Activated naive CD8-positive, alpha-beta T cell treated with anti-CD3 and anti-CD28 coated beads, Interleukin-2, amount 50 U/mL, for 24 hours (primary cell): ENCODE measurements at places on chromosomes 7 and 10.

DNA sequence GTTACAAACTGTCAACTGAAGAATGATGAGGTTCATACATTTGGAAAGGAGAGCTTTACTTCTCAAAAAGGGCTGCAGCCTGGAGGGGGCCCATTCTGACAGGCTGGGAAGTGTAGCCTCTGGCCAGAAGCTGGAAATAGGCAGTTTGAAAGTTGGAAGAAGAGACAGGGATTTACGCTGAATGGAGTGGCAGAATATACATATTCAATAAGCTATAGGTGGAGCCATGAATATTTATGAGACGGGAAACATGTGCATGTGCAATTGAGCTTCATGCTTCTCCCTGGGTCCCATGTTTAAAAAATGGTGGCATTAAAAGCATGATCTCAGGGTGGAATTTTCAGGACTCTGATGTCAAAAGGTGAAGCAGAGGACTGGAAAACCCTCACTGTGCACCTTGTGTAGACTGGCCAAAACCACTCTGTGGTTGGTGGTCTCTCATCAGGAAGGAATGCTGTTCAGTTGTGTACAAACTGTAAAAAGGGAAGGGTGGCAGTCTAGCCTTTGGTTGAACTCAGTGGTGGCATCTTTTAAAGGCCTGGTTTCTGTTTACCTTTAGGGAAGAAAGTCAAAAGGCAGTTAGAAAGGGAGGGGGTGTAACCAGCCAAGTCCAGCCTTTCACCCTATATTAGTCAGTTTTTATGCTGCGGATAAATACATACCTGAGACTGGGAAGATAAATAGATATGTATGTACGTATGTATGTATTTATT lies 7.2 kb upstream of the ACTR3B start:
- no peaks in the 10 kb centered on the region for H3K4me1 ChIP-seq
- no peak for DNase-seq
- H3K36me3 ChIP-seq: no peaks in the 10 kb centered on the region

- no peak for DNase-seq
- H3K36me3 ChIP-seq: peaks cover 3% of the 10 kb centered on the region
- peaks cover 37% of the 10 kb centered on the region for H3K4me1 ChIP-seq
- H3K27me3 ChIP-seq: peaks cover 15% of the 10 kb centered on the region
These were observed 2.6 kb downstream of the IMPDH1 start for GRCh38 chr7:128407233-128407589.

DNA sequence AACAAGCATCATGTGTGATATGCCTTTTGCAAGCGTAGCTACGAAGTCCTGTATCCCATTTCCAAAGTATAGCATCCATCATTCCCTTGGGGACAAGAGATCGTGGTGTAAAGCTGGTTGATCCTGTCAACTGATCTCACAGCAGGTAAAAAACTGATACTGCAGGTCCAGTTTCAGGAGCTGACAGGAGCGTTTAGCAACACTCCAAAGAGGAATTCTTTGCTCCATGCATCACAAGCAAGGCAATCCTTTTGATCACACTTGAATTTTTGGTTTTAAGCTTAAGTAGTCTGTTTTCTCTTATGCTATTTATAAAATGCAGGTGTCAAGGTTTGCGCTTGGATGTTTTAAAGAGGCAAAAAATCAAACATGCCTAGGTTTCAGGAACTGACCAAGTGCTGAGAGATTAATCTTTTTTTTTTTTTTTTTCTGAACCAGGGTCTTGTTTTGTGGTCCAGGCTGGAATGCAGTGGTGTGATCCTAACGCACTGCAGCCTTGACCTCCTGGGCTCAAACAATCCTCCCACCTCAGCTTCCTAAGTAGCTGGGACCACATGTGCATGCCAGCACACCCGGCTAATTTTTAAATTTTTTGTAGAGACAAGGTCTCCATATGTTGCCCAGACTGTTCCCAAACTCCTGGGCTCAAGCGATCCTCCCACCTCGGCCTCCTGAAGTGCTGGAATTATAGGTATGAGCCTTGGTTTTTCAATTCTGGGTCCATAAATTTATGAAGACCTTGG lies 1.8 kb upstream of the ZDHHC4 start:
- no peak overlapping the region for H3K27ac ChIP-seq
- DNase-seq: no peak
- no peaks in the 10 kb centered on the region for H3K27me3 ChIP-seq
- H3K4me1 ChIP-seq: peaks cover 13% of the 10 kb centered on the region
- peak overlapping the region; percentile 83 for H3K4me3 ChIP-seq

DNA sequence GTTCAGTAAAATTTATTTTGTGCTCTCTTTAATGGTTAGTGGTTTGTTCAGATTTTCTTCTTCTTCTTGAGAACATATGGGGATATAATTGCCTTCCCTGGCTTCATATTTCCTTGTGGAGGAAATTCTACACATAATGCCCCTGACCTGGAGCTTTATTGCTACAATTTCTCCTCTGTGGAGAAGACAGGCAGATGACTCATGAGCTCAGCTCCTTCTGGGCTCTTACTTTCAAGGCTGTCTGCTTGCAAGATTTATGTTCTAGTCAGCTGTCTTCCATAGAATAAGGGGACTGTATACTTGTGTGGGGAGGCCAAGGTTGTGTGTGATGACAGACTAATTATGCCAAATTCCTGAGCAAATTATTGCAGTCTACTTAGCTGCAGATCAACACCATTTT lies 1.6 kb downstream of the LRRD1 start:
- no peaks in the 10 kb centered on the region for H3K36me3 ChIP-seq
- DNase-seq: no peak
- H3K4me3 ChIP-seq: no peak overlapping the region
- peaks cover 22% of the 10 kb centered on the region for H3K27me3 ChIP-seq
- peaks cover 6% of the 10 kb centered on the region for H3K4me1 ChIP-seq

DNA sequence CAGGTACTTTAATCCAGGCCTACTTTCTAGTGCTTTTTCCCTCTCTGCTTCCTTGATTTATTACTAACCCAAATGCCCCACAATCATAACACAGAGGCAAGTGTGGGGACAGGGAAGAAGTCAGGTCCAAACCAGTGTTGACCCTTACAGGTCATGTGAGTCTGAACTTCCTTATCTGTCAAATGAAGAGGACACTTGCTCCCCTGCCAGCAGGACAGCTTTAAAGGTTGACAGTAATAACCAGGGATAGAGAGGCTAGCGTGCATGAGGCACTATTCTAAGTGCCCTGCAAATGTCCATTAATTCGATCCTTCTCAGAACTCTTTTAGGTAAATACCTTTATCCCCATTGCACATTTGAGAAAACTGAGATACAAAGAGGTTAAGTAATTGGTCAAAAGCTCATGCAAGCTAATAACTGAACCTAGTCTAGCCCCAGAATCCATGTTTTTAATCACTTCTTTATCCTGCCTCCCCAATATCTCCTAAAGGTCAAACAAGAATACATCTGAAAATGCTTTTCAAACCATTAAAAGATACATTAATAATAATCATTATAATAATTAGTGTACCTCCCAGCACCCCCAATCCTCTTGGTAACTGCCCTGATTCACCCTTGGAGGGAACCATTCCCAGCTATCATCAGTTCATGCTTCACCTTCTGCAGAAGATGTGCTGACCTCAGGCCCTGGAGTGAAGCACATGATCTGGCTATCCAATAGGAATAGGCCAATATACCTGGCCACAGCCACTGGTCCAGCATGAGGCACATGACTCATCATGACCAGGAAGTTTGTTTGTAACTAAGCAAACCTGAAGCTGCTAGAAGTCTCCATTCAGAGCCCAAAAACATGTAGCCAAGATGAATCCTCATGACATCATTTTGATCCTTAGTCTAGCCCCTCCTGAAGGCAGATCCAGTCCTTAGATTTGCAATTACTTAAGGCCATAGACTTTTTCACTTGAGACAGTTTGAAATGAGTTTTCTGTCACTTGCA lies 40.7 kb downstream of the SGMS1 start:
- no peak for DNase-seq
- H3K27ac ChIP-seq: no peak overlapping the region
- H3K4me3 ChIP-seq: no peak overlapping the region
- H3K36me3 ChIP-seq: peaks cover 29% of the 10 kb centered on the region

GRCh38 chr10:70360215-70360614 lies 22.2 kb downstream of the LRRC20 start:
- H3K36me3 ChIP-seq: no peaks in the 10 kb centered on the region
- no peak for DNase-seq
- peaks cover 30% of the 10 kb centered on the region for H3K4me1 ChIP-seq

- H3K27ac ChIP-seq: no peak overlapping the region
- H3K4me3 ChIP-seq: no peak overlapping the region
- DNase-seq: no peak
- peaks cover 9% of the 10 kb centered on the region for H3K27me3 ChIP-seq
- no peaks in the 10 kb centered on the region for H3K4me1 ChIP-seq
- H3K36me3 ChIP-seq: no peaks in the 10 kb centered on the region
These were observed 29.3 kb upstream of the BNIP3 start for GRCh38 chr10:132011024-132011423.

GRCh38 chr7:1087465-1087814 lies 473 bp upstream of the GPER1 start:
- H3K27ac ChIP-seq: no peak overlapping the region
- H3K4me3 ChIP-seq: no peak overlapping the region
- H3K27me3 ChIP-seq: no peaks in the 10 kb centered on the region

- no peak overlapping the region for H3K27ac ChIP-seq
- H3K27me3 ChIP-seq: no peaks in the 10 kb centered on the region
- peaks cover 6% of the 10 kb centered on the region for H3K36me3 ChIP-seq
- no peak overlapping the region for H3K4me3 ChIP-seq
These were observed 118.7 kb downstream of the RALA start for GRCh38 chr7:39741942-39742623.

GRCh38 chr7:44145969-44146911 lies 5.1 kb upstream of the MYL7 start:
- peaks cover 7% of the 10 kb centered on the region for H3K4me1 ChIP-seq
- peaks cover 4% of the 10 kb centered on the region for H3K27me3 ChIP-seq
- H3K4me3 ChIP-seq: peak overlapping the region; percentile 62
- H3K27ac ChIP-seq: no peak overlapping the region

GRCh38 chr7:104160375-104160774 lies 47.4 kb downstream of the ORC5 start:
- peaks cover 30% of the 10 kb centered on the region for H3K36me3 ChIP-seq
- DNase-seq: no peak
- H3K27me3 ChIP-seq: no peaks in the 10 kb centered on the region
- no peak overlapping the region for H3K27ac ChIP-seq
- no peak overlapping the region for H3K4me3 ChIP-seq

- no peaks in the 10 kb centered on the region for H3K36me3 ChIP-seq
- no peak for DNase-seq
- no peak overlapping the region for H3K4me3 ChIP-seq
- no peak overlapping the region for H3K27ac ChIP-seq
These were observed 58.2 kb downstream of the DIP2C start for GRCh38 chr10:631266-631665.

- H3K36me3 ChIP-seq: no peaks in the 10 kb centered on the region
- peaks cover 23% of the 10 kb centered on the region for H3K4me1 ChIP-seq
- peaks cover 8% of the 10 kb centered on the region for H3K27me3 ChIP-seq
- peak overlapping the region; percentile 86 for H3K27ac ChIP-seq
These were observed 11.9 kb downstream of the ZCCHC24 start for GRCh38 chr10:79433324-79434222.

DNA sequence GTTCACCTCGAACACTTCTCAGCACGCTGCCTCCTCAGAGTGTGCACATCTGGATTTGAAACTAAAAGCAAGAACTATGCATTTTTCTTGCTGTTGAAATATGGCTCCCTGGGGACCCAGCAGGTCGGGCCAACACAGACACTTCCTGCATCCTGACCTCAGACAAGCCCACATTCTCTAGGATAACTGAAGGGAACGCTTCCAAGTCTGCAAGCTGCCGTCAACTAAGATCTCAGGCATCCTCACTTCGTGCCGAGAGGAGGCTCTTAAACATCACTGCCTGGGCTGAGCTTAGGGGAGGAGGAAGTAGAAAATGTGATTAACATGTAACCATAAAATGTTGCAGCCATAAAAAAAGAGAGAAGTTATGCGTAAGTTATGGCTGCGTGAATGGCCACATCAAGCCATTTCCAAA lies 65.5 kb downstream of the PYROXD2 start:
- peaks cover 1% of the 10 kb centered on the region for H3K36me3 ChIP-seq
- DNase-seq: no peak
- no peak overlapping the region for H3K27ac ChIP-seq
- H3K27me3 ChIP-seq: peaks cover 40% of the 10 kb centered on the region

DNA sequence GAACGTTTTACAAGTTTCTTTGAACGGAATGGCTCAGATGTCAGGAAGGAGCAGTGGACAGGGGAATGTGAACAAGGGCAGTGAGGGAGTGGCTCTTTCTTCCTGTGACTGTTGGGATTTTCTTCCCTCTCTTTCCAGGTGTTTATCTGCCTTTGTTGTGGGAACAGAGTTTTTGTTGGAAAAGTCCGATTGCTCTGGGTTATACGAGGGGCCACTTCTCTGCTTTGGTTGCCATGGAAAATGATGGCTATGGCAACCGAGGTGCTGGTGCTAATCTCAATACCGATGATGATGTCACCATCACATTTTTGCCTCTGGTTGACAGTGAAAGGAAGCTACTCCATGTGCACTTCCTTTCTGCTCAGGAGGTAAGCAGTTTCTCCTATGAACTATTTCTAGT lies 41.4 kb downstream of the ZRANB1 start:
- peaks cover 8% of the 10 kb centered on the region for H3K4me1 ChIP-seq
- peak overlapping the region; percentile 47 for H3K27ac ChIP-seq
- no peak for DNase-seq
- H3K36me3 ChIP-seq: peaks cover 52% of the 10 kb centered on the region
- no peaks in the 10 kb centered on the region for H3K27me3 ChIP-seq
